Psoas muscle (tissue), 8 donors: ENCODE measurements at places on chromosomes 7 and 10. TPM values are rescaled to one million over a fixed set of nuclear protein-coding genes. Genes with fewer than 3 reads are reported as not detected.

Gene EBLN1
- not detected for polyA plus RNA-seq

Gene VWA2
- not detected for polyA plus RNA-seq

Gene CTAGE6
- not detected for polyA plus RNA-seq

Gene FAM3C
- polyA plus RNA-seq: 16.2 TPM

Gene GPRIN2
- polyA plus RNA-seq: not detected

Gene MYL10
- 4.4 TPM for polyA plus RNA-seq

Gene LRMDA
- 1.0 TPM for polyA plus RNA-seq

Gene MDFIC
- 2.9 TPM for polyA plus RNA-seq

Gene VAX1
- not detected for polyA plus RNA-seq

Gene RAMP3
- polyA plus RNA-seq: 18.0 TPM

Gene TAF5
- polyA plus RNA-seq: 5.2 TPM

Gene HYAL4
- not detected for polyA plus RNA-seq

Gene GRID2IP
- not detected for polyA plus RNA-seq

Gene OR2A42
- polyA plus RNA-seq: 0.01 TPM

Gene LDB3
- 108 TPM for polyA plus RNA-seq

Gene MPP7
- 2.3 TPM for polyA plus RNA-seq

Gene CUZD1
- 0.25 TPM for polyA plus RNA-seq

Gene RELN
- 0.44 TPM for polyA plus RNA-seq

Gene ALKBH4
- 8.4 TPM for polyA plus RNA-seq

Gene LRRTM3
- polyA plus RNA-seq: not detected

Gene ZNF775
- polyA plus RNA-seq: 2.6 TPM

Gene POLR2J
- polyA plus RNA-seq: 115 TPM

Gene HTR5A
- polyA plus RNA-seq: 0.06 TPM

Gene CYP3A5
- 0.52 TPM for polyA plus RNA-seq

Gene ARMC3
- polyA plus RNA-seq: not detected

Gene FAM237B
- not detected for polyA plus RNA-seq

Gene NACAD
- 0.33 TPM for polyA plus RNA-seq

Gene LIPJ
- 0.03 TPM for polyA plus RNA-seq

Gene LIPN
- not detected for polyA plus RNA-seq

Gene TFR2
- polyA plus RNA-seq: 0.36 TPM

Gene FKBP6
- not detected for polyA plus RNA-seq

Gene SPDYE2
- 0.13 TPM for polyA plus RNA-seq
